ENCODE measurements at places on chromosomes 5 and 9.

DNA sequence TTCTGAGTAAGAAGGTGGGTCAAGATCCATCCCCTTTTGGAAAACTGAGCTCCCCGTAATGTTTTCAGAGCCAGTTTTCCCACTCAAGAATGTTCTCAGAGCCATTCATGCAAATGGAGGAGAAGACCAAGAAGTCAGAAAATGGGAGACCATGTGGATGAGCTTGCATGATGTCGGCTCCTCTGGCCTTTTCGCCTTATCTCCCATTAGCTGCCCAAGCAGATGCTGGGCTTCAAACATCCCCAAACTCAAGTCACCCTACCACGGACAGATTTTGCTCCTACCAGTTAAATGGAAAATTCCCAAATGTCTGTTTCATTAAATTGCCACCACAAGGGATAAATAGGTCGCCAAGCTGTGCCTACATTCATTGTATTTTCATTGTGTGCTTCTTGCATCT, 161.4 kb downstream of the ICE1 start:
- DNase-seq, result no peak

DNA sequence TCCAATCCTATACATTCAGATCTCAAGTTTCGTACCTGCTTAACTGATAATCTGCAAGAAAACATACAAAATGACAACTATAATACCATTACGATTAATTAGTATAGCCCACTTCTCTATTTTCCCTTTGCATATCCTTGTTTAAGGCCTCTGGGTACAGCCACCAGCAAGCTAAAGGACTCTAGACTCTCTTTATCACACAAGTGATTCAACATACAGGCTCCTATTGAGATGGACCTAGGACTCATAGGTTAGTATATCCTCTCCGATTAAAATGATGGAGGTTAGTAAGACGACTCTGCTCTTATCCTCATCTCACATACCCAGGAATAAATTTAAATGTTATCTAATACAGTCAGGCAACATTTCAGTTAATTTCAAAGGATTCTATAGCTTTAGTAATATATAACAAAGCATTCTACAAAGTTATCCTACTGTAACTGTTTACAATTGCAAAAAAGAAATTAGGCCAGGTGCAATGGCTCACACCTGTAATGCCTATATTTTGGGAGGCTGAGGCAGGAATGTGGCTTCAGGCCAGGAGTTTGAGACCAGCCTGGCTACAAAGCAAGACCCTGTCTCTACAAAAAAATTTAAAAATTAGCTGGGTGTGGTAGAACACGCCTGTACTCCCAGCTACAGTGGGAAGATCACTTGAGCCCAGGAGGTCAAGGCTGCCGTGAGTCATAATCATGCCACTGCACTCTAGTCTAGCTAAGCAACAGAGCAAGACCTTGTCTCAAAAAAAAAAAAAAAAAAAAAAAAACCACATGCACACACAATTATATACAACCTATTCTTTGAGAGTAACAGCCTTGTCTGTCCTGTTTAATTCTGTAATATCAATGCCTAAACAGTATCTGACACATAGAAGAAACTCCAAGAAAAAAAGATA, 15.4 kb downstream of the HAUS6 start:
- no peak for DNase-seq

- no peak for DNase-seq
Measured at GRCh38 chr5:82364497-82364896, 86.3 kb upstream of the RPS23 start.

DNA sequence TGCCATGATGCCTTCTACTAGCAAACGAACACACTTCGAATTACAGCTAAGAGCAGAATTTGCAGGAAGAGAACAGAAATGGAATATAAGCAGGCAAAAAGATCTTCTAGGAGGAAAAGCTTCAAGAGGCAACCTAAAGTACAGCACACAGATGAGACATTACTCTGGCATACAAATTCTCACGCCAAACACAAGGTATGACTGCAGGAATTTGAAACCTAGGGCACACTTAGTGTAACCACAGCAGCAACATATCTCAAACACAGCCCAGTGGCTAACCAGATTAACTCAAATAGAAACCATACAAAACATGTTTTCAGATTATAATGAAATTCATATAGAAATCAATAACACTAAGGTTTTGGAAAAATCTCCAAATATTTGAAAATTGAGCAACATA, 481.0 kb upstream of the RGMB start:
- DNase-seq, result no peak

- DNase-seq, result no peak
Measured at GRCh38 chr9:127572961-127573721, 38.9 kb upstream of the STXBP1 start.

GRCh38 chr5:109324351-109324750, 85.4 kb downstream of the PJA2 start:
- DNase-seq, result no peak

- no peak for DNase-seq
Measured at GRCh38 chr5:56052735-56053134, 58.0 kb upstream of the IL6ST start.

- no peak for DNase-seq
Measured at GRCh38 chr9:137396634-137397367, 26.2 kb downstream of the EXD3 start.

GRCh38 chr9:16161483-16161882, 608.6 kb downstream of the CCDC171 start:
- DNase-seq, result no peak

DNA sequence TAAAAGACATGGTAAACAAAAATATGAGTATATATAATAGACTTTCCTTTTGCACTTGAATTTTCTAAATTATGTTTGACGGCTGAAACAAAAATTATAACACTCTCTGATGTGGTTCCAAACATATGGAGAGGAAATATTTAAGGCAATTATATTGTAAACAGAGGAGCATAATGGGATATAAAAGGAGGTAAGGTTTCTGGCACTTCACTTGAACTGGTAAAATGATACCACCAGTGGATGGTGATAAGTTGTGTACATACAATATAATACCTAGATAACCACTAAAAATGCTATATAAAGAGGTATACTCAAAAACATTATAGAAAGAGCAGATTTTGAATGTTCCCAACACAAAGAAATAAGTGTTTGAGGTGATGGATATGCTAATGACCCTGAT, 192.9 kb upstream of the RAD23B start:
- DNase-seq, result no peak

DNA sequence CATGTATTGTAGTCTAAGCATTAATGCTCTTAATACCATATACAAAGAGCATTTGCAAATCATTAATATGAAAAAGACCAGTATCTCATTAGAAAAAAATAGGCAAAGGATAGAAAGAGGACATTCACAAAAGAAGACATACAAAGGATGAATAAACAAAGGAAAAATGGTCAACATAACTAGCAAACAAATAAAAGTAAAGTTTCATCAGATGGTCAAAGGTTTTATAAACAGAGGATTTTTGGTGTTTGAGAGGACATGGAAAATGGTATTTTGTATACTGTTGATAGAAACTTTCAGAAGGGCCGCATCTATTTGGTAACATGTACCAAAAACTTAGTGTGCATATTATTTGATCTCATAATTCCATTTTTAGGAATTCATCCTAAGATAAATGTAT, 414.8 kb downstream of the PIK3R1 start:
- DNase-seq, result no peak

- DNase-seq, result no peak
Measured at GRCh38 chr5:66848749-66849641, 252.8 kb downstream of the MAST4 start.

DNA sequence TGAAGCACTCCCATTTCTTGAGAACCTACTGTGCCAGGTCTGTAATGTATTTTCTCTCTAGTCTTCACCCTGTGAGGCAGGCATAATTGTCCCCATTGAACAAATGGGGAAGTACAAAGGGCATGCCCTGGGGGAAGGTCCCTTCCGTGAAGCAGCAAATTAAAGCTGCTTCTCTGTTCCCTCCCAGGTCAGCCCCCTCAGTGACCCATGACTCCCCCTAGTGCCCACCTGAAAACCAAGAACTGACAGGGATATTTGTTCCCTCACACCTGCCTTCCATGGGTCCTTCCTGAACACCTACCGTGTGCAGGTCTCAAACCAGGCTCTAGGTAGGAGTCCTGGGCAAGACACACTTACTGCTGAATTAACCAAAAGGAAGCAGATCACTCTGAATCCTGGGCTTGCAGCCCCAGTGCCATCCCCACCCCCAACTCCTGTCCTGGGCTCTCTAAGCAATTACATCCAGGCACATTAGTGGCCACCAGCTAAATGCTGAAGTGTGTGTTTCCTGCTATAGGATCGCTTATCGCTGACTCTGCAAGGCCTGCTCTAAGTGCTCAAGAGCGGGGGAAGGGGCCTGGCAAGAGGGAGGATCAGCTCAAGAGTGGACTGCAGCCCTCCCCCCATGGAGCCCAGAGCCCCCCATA, 254.8 kb downstream of the CDK5RAP2 start:
- DNase-seq, result no peak

GRCh38 chr9:99075246-99075912, 29.5 kb upstream of the TGFBR1 start:
- no peak for DNase-seq

DNA sequence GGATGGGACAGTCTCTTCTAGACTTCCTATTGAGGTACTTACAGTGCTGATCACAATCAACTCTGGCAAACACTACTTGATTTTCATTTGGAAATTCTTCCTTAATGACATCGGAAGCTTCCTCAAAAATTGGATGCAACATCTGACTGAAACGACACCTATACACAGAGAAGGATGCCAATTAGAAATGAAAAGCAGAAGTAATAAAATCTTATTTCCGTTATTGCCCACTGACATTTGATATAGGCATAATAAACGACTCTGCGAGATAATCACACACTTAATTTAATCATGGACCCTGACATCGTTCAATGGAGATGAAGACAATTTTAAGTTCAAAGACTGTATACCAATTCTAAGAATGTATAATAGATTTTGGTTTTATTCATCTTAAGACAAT, 46.4 kb downstream of the ERP44 start:
- DNase-seq, result no peak

GRCh38 chr5:132446621-132447020, 44.0 kb downstream of the IRF1 start:
- DNase-seq, result no peak

Measured in activated gamma-delta T cell treated with anti-CD3 and anti-CD28 coated beads, Interleukin-2, amount 50 U/mL, for 16 hours (primary cell).